ENCODE measurements at places on chromosomes 12 and 14. TPM values are rescaled to one million over a fixed set of nuclear protein-coding genes. Genes with fewer than 3 reads are reported as not detected.
A peak's percentile ranks its signal among the peaks of the same experiment; 100 is the strongest.

- no peak for DNase-seq
Observed at GRCh38 chr12:78179346-78179745, 348.7 kb downstream of the NAV3 start.

- no peak for DNase-seq
Observed at GRCh38 chr12:44422559-44422958, 453.6 kb downstream of the NELL2 start.

GRCh38 chr12:14403711-14404196 is 38.3 kb downstream of the ATF7IP start:
- DNase-seq, result no peak

DNA sequence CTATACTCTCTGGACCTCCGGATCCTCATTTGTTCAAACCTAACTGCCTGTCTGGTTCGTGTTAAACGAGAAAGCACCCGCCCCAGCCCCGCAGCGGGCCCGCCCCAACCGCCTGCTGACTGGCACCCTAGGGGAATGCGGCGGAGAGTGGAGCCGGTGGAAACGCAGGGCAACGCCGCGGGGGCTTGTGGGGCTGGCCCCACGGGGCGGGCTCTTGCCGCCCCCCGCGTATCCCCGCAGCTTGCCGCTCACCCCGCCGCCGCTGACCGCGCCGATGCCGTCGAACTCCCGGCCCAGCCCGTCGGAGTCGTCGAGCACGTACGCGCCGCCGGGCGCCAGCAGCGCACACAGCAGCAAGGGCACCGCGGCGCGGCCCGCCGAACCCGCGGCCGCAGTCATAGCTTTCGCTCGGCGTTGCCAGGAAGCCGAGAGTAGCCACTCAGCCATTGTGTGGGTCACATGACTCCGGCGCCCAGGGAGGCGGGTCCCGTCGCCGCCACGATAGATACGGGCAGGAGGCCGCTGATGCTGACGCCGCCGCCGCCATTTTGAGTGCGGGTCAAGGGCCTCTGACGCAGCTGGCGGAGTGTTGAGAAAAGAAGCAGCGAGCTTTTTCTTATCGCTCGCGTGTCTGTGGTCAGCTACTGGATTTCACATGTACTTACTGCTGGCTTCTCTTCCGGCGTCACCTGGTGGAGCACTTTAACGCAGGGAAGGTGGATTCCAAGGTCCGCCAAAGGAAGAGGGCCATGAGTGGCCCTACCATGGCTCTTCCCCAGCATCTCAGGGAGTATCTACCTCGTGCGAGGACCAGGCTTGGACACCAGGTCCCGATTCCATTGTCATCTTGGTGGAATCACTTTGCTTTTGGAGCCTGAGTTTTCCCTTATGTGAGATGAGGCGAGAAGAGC is at the start of gene GALC:
GALC (minus strand) TSS at position 465 of the 911 bp plus-strand sequence; CDS start at position 447, 18 bp downstream.
- DNase-seq, result peak; percentile 98

DNA sequence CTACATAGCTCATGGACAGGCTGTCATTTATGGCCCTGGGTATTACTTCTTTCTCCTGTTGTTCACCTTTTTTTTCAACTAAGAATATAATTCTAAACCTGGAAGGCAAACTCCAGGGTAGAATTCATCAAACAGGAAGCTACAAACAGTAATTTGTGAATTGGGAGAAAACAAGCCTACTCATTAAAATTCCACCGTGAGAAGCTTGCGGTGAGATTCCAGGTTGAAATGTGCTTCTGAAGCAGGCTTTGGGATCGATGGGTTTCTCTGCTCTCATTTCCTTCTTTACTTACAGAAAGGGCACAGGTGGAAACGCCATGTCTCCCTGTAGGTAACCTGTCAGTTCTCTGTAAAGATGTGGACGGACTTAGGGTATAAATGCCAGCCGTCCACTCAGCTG is 257.5 kb downstream of the TMEM132C start:
- no peak for DNase-seq

- no peak for DNase-seq
Observed at GRCh38 chr12:59780605-59781135, 184.8 kb downstream of the SLC16A7 start.

GRCh38 chr14:37591941-37592481 is 3.0 kb downstream of the FOXA1 start:
- DNase-seq, result peak; percentile 64

DNA sequence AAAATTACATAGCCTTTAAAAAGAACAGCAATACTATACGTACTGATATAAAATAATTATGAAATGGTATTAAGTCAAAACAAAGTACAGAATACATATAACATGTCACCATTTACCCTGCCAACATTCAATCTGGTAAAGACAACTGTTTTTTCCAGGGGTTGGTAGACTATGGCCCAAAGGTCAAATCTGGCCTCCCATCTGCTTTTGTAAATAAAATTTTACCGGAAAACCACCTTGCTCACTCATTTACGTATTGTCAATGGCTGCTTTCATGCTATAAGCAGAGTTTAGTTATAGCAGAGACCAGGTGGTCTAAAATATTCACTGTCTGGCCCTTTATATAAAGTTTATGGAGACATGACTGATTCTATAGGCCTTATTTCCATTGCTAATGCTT is 14.0 kb downstream of the CEP290 start:
- DNase-seq, result no peak

DNA sequence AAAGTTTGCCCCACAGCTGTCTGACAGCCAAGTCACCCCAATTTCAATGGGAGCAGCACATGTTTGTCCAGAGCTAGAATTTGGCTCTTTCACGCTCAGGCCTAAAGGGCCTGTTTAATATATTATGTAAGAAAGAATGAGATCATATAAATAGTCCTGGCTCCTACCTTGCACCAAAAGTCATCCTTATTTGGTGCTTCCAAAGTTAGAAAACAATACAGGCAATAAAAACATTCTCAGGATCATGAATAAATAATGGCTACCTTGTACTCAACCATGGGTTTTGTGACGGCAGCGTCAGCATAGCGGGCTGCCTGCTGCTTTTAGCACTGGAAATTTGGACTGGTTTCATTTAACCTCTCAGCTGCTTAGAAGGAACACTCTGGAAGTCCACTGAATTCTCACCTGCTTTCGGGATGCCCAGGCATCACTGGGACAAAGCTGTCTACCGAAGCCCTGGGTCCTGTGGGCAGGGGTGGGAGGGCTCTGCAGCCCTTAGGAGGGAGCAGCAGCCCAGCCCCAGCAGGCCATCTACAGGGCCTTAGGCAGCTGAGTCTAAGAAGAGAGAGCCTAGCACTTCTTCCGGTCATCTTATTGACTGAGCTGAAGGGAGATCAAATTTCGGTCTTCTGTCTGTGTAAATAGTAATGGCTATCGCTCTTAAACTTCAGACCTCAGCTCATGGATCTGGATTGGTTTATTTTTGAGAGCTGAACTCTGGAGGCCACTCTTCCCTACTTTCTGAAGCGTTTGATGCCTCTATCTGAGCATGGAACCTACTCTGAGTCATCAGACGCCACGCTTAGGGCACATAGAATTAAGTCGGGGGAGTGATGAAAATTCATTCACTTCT is 106.5 kb downstream of the SAMD4A start:
- peak; percentile 41 for DNase-seq

GRCh38 chr12:113463746-113464451 is 7.8 kb downstream of the LHX5 start:
- no peak for DNase-seq

DNA sequence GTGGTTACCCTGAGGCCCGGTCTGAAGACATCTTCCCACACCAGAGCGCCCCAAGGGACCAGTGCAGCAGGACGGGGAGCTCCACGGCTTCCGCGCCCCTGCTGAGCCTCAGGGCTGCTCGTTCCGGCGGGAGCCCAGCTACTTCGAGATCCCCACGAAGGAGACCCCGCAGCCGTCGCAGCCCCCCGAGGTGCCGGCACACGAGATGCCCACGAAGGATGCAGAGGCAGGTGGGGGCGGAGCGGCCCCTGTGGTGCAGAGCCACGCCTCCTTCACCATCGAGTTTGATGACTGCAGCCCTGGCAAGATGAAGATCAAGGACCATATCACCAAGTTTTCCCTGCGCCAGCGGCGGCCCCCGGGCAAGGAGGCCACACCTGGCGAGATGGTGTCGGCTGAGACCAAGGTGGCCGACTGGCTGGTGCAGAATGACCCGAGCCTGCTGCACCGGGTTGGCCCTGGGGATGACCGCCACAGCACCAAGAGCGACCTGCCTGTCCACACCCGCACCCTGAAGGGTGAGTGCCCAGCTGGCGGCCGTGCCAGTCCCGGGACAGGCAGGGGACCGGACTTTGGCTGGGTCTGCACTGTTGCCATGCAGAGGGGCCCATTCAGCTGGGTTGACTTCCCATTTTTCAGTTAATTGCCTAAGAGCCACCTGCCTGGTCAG is 18.1 kb downstream of the CEP170B start:
- DNase-seq, result no peak

DNA sequence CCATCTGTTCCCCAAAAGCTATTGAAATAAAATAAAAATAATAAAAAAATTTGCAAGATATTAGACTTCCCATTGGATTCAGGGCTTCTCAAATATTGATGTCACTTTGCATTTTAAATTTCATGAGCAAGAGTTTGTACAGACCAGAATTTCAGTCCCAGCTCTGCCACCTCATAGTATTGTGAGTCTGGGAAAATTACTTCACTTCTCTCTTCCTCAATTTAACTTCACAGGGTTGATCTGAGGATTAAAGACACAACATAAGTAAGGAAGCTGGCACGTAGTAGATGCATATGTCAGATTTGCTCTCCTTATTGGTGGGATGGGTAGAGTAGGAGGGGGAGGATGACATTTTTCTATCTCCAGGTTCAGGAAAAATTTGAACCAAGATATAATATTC is 32.8 kb downstream of the COX8C start:
- DNase-seq, result no peak

SAMD15 gene
- total RNA-seq, result under 0.01 TPM

DNA sequence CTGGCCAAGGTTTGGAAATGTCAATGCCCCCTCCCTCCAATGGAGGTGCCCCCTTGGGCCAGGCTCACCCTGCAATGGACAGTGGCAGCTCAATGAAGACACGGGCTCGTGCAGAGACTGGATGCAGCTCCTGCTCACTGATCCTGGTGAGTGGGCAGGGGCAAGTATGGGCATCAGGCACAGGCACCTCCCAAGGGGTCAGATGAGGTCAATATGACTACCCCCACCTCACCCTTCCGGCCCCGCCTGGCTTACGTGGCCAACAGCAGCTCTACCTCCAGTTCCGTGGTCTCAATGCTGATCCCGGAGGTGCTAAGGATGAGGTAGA is 13.6 kb downstream of the ITGA7 start:
- no peak for DNase-seq

DNA sequence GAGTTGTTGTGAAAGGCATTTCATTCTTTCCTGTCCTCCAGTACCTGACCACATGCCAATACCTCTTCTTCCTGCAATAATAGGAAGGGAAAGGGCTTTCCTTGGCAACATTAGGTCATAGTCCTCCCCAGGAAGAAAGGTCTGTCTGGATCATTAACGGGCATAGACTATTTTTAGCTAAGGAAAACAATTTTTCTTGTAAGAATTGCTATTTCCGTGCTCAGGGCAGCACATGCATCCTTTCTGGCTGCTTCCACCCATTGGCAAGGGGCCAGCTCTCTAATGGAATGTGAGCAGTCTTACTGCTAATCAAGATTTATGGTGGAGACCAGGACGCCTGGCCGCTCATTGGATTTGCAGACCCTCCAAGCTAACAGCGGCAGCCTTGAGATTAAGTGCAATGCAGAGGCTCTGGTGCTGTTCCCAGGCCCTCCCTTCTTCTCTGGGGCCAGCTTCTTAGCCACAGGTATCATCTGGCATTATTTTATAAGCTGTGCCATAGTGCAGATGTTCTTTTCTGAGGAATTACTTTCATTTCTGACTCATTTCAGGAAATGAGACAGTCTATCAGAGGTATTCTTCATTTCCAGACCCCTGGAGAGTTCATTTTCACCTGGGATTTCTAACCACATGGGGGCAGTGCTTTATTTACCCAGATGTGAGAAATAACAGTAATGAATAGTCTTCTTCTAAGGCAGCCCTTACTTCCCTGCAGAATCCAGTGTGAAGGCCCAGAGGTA is 52.9 kb downstream of the ANO6 start:
- peak; percentile 76 for DNase-seq

ITGB7 gene
- not detected for total RNA-seq

GARIN6 gene
- total RNA-seq, result not detected
